Stimulated activated CD4-positive, alpha-beta T cell treated with anti-CD3 and anti-CD28 coated beads, Interleukin-15, amount 100 ng/mL, for 1 hour (primary cell): ENCODE measurements at places on chromosomes 2 and 18.

DNA sequence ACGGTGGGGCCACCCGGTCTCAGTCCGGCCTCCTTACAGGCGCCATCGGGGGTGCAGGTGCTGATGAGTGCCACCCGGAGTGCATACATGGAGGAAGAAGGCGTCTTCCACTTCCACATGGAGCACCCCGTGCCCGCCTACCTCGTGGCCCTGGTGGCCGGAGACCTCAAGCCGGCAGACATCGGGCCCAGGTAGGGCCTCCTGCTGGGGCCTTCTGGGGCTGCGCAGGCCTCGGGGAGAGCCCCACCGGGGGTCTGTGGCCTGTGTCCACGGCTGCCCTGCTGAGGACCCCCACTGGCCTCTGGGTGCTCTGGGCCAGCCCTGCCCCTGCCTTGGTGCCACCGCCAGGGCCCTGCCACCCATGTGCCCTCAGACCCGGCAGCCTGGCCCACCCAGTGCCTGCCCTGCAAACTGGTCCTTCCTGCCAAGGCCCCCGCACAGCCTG is 4.8 kb downstream of the RNPEPL1 start:
- DNase-seq: no peak

- DNase-seq: no peak
Measured at GRCh38 chr2:72089537-72089936, 58.1 kb downstream of the CYP26B1 start.

- DNase-seq: no peak
Measured at GRCh38 chr2:120429586-120430500, 83.9 kb downstream of the INHBB start.

- no peak for DNase-seq
Measured at GRCh38 chr2:130813722-130814121, 23.0 kb upstream of the ARHGEF4 start.

GRCh38 chr2:33420726-33421125 is 55.7 kb upstream of the RASGRP3 start:
- DNase-seq: no peak

- DNase-seq: no peak
Measured at GRCh38 chr18:22504251-22505030, 86.7 kb upstream of the CTAGE1 start.

DNA sequence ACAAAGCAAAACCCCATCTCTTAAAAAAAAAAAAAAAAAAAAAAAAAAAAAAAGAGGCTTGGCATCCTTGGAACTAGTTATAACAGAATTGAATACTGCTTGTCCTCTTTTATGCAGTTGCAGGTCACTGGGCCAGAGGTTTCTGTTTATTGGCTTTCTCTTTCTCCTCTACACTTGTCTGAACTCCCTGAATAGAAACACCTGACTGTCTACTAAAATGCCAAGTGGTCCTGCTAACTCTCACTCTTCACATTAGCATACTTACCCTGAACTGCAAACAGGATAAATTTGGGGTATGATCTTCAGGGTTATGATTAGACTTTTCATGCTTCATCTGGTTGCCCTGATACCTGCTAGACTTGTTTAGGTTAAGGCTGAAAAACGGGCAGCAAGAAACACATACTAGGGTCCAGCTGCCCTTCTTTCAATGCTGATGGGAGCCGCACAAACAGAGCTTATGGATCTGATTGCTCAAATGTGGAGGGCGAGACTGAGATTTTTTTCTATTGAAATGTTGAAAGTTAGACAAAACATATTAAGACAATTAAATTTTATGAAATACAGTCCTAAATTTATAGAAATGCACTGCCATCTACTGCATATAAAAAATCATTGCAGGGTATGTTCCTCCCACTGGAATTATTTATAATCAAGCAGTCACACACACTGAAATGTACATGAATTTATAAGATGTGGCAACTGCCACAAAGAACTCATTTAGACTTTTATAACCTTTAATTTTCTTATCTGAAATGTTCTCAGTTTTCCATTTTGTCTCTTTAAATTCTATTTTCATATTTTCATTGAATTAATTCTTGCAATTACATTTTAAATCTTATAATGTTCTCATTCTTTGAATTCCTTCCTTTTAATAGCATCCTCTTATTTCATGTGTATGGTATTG is 40.8 kb downstream of the GTF3C3 start:
- no peak for DNase-seq

DNA sequence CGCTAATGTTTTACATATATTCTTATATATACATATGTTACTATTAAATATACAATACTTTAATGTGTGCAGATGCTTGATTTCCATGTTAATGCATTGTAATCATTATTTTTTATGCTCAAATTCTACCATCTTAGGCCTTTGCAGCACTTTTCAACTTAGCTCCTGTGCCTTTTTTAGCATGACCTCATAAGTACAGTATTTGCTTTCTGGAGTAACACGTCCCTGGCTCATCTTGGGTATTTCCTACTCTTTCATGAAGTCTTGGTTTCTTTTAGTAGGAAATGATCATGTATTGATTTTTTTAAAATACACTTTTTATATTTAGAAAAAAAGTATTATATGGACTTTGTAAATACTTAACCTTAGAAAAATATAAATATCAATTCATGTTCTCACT is 36.5 kb downstream of the CAB39 start:
- no peak for DNase-seq

DNA sequence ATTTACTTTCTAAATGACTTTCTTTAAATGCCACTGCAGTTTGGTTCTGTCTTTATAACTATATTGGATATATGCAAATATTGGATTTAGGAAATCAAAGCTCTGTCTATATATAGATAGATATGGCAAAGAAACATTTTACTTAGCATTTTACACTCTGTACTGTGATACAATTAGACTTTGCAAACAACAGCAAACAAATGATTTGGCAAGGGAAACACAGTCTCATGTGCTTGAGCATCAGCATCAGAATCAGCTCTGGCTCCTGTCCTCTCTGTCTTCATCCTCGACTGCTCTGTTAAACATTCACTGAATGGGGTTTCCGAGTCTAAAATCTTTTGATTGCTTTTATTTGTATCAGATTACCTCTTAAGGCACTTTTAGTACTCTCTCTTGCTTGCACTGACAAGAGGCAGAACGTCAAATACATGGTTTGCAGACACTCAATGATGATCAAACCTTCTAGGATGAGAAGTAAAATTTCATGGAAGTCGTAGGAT is 176.8 kb upstream of the LRP1B start:
- DNase-seq: no peak

DNA sequence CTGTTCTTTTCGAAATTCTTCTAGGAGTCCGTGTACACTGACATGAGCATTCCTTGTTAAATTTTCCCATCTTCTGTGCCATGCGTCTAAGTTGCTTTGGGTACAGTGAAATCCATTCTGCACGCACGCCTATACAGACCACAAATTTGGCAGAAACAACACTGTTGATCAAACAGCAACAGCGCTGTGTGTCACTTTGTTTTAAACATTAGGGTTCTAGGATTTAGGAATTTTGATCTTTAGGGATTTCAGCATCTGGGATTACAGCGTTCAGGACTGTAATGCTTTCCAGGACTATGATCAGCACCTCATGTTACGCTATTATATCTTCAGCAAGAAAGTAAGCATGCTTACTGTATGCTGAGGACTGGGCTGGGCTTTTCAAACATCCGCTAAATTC is 47.1 kb upstream of the FHL2 start:
- no peak for DNase-seq
